ENCODE measurements at places on chromosomes 13 and 19.

DNA sequence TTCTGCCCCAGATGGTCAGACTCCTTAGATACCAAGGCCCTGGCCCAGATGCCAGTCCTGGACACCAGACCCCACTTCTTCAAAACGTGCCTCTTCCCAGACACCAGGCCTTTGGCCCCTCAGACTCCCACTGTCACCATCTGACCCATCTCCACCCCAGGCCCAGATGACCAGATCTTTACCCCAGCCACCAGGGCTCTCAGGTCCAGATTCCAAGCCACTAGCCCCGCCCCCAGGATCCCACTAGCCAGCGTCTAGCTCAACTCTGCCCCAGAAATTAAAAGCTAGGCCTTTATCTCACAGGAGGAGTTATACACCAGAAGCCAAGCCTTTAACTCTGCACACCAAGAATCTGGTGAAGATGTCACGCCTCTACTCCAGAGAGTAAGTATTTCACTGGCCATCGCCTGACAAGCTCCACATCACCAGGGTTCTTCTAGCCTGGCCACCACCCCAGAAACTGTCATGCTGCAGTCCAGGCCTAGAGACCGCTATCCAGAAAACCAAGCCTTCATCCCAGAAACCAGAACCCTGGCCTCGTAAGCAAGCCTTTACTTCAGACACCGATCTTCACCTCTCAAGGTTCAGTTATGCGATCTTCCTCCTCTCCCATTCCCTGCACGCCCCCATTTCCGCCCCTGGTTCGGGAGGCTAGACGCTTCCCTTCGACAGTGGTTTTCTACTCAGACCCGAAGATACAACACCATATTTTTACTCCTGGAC is 595 bp downstream of the XAB2 start:
- no peak for DNase-seq

DNA sequence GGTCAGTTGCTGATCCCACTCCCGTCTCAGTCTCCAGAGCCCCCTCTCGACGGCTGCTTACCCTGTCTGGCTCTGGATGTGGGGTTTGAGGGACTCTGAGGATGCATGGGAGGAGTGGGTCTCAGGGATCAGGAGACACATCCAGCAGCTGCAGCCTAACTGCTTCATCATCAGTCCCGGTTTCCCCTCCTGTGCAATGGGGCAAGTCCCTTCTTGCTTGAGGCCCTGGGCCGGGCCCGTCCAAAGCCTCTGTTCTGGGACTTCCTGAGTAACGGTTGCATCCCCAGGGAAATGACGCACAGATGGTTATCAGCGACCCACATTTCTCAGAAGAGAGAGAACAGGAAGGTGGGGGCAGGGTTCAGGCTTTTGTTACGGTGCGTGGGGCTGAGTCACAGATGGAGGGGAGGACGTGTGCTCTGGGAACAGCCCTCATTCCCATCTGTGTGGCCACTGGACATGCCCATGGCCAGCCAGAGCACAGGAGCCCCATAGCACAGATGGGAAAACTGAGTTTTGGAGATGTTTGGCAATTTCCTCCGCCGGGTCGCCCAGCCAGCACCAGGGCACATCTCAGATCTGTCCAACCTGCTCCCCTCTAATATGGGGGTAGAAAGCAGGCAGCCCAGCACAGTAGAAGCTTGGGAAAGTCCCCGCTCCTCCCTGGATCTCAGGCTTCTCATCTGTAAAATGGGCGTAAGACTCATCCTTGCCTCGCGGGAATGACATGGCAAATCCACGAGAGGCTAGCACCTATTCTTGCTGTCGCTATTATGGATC is 19.3 kb downstream of the GNA15 start:
- DNase-seq: no peak

DNA sequence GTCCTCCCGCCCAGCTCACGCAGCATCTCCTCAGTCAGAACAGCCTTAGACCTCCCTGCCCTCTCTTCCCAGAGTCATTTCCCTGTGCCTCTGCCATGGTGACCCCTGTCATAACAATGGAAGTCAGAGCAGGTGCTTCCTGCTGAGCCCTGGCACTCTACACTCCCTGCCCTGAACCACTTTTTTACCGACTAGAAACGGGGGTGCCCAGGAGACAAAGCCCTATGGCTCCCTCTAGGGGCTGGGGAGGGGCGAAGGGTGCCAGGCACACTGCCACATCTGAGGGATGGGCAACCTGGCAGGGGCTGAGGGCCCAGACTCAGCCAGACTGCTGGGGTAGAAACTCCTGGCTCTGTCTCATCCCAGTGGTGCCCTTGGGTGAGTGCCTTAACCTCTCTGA is 16.4 kb downstream of the ZNF574 start:
- DNase-seq: peak; percentile 53

DNA sequence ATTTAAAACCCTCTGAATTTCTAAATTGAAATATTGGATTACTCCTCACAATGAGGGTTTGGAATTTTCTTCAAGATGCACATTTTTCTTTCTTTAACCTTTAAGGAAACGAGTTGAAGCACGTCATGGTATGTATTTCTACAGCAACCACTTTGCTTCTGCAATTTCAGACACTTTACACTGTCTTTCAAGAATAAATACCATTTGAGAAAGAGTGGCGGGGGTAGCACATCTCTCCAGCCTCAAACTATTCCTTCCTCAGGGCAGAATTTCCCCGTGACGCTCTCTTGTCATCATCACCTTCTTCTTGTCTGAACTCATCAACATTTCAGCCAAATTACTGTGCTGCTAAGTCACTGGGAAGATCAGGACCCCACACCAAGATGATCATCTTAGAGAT is 1073.4 kb downstream of the EFNB2 start:
- no peak for DNase-seq

- no peak for DNase-seq
Measured at GRCh38 chr19:41535029-41535622, 40.8 kb upstream of the CEACAM21 start.

DNA sequence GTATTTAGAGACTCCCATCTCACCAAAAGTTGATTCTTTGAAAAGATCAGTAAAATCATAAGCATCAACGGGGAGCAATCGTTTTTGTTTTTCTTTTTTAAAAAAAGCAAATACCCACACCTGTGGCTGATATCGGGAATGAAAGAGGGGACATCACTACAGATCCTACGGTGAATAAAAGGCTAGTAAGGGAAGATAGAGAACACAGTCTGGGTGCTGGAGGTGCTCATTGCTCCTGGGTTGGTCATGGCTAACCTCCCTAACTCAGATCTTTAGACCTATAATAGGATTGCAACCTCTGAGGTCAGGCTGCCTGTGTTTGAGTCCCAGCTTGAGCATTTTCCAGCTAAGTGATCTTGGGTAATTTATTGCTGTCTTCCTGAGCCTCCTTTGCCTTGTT is 1.1 kb downstream of the EHD2 start:
- DNase-seq: no peak

DNA sequence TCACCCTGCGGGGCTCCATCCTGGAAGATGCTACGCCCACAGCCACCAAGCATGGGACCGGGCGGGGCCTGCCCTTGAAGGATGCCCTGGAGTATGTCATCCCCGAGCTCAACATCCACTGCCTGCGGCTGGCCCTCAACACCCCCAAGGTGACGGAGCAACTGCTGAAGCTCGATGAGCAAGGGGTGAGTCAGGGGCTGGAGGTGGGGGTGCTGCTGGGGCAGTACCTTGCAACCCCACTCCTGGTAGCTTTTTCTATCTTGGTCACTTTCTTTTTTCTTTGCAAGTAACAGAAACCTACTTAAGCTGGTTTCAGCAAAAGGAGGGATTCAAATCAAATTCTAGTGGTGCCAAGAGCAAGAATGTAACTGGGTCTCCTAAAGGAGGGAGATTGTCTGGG is 124.1 kb downstream of the DPF1 start:
- no peak for DNase-seq

DNA sequence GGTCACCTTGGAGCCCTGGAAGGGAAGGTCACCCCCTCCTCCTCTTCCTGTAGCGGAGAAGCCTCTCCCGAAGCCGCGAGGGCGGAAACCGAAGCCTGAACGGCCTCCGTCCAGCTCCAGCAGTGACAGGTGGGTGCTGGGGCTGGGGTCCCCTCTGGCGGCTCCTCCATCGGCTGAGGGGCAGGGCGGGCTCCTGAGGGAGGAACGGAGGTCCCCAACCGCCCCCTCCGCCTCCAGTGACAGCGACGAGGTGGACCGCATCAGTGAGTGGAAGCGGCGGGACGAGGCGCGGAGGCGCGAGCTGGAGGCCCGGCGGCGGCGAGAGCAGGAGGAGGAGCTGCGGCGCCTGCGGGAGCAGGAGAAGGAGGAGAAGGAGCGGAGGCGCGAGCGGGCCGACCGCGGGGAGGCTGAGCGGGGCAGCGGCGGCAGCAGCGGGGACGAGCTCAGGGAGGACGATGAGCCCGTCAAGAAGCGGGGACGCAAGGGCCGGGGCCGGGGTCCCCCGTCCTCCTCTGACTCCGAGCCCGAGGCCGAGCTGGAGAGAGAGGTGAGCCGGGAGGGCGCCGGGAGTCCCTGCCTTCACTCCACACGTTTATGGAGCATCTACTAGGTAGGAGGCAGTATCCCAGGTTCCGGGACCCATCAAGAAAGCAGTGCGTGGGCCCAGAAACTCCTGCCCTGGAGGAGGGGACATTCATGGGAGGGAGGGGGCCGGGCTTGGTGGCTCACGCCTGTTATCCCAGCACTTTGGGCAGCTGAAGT is 22.0 kb downstream of the HDGFL2 start:
- no peak for DNase-seq

- no peak for DNase-seq
Measured at GRCh38 chr13:37141011-37141410, 35.5 kb upstream of the CSNK1A1L start.

DNA sequence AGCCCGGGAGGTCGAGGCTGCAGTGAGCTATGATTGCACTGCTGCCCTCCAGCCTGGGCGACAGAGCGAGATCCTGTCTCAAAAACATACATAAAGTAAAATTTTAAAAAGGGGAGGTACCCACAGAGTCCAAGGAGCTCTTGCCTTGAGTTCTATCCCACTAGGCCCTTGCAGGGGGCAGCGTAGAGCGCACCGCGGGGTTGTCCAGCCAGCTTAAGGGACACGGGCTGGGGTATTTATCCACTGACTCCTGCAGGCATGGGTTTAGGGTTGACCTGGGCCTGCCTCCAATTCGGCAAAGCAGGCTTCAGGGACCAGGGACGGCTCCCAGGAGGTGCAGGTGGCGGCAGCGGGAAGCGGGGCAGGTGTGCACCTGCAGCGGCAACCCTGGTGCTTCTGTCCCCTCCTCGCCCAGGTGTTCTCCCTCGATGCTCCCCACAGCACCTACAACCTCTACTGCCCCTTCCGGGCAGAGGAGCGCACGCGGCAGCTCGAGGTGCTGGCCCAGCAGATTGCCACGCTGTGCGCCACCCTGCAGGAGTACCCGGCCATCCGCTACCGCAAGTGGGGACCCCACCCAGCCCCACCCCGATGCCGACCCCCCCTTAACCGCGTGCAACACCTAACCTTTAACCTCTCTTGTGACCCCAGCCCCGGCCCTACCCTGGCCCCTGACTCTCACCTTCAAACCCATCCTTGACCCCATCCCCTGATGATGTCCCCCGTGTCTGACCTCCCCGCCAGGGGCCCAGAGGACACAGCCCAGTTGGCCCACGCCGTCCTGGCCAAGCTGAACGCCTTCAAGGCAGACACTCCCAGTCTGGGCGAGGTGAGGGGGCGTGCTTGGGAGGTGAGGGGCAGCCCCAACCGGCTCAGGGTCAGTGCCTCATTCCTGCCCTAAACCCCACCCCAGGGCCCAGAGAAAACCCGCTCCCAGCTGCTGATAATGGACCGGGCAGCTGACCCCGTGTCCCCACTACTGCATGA is 4.7 kb downstream of the STXBP2 start:
- no peak for DNase-seq

DNA sequence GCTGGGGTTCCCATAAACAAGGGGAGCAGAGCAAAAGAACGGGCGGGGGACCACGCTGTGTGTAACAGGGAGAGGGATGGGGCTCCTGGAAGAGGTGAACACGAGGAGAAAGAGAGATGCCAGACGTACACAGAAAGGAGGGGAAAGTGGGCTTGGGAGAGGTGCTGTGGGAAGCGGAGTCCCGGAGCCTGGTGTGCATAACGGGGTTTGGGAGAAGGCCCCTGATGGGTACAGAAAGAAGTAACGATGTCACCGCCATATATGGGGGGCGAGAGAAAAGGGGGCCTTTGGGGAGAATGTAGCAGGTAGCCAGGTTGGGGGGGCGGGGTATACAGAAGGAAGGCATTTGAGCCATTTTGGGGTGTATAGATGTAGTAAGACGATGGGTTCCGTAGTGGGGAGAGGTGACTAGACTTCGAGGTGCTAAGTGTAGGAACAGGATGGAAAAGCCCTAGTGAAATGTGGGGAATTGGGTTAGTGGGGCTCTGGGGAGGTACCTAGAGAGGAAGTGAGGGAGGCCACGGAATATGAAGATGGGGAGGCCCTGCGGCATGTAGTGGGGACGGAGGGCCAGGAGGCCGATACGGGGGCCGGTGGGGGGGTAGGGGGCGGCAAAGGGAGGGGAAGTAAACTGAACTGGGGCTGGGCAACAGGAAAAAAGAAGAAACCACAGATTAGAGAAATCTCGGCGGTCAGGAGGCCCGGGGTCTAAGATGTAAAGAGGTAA is 787 bp downstream of the ZNF580 start:
- DNase-seq: peak; percentile 61

DNA sequence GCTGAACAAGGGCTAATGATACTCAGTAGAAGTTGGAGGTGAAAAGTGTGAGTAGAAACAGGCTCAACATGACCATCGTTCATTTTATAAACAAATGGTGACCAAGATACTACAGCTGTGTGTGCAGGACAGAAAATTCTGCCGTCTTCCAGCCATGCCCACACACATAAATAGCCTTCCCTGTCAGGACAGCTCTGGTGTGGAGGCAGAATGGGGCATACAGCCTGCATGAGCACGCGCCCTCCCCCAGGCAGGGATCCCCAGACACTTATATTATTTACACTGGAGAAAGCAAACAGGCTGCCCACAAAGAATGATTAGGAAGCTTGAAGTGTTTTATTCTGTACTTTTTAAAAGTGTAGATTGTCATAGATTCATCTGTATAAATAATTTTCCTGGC is 20.4 kb downstream of the GJA3 start:
- DNase-seq: no peak

DNA sequence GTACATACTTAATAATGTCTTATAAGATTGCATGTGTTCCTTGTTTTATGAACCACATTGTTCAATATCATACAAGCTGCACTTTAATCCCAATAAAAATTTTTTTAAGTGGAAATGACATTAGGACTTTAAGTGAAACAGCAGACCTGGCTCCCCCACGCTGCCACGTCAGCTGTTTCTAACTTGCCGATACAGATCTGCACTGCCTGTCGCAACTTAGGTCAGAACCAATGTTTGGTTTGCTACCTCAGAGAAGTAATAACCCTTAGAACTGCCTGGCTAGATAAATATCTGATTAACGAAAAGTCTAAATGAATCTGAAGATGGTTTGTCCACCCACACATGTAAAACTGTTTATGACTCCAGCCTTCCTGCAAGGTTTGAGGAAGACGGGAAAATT is 327.5 kb upstream of the DACH1 start:
- no peak for DNase-seq

DNA sequence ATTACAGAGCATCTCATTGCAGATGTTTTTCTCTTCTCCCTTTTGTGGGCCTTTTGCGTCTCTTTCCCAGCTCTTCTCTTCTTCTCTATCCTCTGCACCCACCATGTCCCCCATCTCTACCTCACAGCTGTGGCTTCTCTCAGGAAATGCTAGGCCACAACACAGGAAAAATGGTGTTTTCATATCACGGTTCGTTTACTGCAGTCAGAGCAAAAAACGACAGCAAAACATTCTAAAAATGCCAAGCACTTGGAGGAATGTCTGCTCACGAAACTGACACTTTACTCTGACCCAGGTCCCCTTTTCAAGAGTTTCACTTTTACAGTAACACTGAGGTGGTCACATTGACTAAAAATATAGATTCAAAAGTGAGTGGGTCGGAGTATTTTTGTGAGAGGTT is 152.2 kb downstream of the DCT start:
- DNase-seq: no peak

Measured in NCI-H2081 (cell line).